Central memory CD8-positive, alpha-beta T cell (primary cell): ENCODE measurements at places on chromosomes 6 and 20.

DNA sequence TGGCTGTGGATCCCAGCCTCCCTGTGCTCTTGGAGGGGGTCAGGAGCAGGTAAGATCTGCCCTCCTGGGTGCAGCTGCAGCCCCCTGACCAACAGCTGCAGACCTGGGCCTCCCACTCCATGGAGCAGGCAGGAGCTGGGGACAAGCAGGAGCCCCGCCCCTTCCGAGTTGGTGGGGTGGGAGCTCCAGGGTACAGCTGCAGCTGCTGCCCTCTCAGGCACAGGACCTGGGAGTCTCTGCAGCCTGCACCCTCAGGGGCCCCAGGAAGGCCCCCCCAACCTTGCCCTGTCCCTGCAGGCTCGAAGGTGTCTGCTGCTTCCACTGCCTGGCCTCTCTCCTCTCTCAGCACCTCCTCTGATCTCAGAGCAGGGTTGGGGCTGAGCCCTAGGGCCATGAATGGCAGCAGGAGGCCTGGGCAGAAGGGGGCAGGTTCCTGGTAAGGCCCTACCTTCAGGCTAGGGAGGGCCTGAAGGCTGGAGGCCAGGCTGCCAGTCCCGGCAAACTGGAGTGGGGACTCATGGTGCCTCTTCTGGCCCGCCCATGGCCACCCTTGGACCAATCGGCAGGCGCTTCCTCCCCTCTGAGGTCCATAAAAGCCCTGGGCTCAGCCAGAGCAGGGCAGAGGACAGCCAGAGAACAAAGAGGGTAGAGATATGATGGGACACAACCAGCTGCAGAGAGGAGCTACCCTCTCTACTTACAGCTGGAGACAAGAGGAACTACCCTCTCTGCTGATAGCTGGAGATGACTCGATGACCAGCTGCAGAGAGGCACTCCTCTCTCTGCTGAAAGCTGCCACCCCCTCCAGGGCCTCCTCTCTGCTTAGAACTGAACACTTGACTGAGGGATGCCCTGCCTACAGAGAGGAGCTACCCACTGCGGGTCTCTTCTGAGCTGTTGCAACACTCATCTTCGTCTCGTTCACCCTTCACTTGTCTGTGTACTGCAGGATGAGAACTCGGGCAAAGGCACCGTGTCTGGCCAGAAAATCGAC, 7.8 kb upstream of the PACSIN1 start:
- no peak for DNase-seq

DNA sequence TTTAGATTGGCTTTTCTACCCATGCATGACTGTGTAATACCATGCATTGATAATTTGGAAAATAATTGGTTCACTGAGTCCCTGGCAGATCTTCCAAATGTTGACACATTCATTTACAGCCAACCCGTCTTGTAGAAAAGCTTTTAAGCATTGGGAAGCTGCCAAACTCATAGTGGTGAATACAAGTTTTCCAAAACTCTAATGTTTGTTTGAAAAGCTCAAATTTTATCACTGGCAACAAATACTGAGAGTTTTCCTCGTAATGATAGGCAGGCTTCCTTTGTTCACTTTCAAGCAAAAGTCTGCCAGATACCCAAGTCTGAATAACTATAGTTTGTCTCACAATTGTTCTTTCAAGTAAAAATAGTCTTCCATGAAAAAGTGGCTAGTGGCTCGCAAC, 143.0 kb downstream of the FIG4 start:
- DNase-seq, result no peak

GRCh38 chr6:73989428-73989827, 293.4 kb downstream of the CD109 start:
- DNase-seq, result no peak

- DNase-seq, result no peak
Measured at GRCh38 chr20:11077226-11077625, 403.4 kb upstream of the JAG1 start.

GRCh38 chr6:110476046-110476849, at the start of gene SLC22A16:
TSS of gene SLC22A16 (minus strand) at chr6:110476613. CDS start at chr6:110476574, 39 bp downstream.
- DNase-seq, result no peak

DNA sequence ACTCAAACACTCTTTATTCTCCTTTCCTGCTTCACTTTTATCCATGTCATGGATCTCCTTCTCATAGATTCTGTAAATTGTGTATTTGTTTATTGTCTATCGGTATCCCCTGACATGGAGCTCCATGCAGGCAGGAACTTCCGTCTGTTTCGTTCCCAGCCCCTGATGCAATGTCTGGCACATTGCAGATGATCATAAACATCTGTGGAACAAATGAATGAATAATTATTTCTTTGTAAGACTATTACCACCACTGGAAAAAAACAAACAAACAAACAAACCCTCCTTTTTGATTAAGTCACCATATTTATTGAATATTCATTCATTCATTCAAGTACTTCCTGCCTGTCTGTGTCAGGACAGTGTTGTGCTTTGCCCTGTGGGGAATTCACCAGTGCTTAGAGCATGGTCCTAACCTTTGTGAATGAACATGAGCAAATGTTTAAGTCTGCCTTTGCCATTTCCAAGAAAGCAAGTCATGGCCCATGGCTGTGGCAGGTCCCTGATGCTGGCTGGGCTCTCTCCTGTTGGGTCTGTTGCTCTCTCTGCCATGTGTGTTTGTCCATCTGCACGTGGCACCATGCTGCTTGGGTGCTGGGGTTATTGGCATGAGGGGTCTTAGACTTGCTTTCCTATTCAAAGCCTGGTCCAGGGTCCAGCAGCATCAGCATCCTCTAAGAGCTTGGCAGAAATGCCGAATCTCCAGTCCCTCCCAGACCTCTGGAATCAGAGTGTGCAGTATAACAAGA, 47.5 kb upstream of the NAA20 start:
- no peak for DNase-seq

DNA sequence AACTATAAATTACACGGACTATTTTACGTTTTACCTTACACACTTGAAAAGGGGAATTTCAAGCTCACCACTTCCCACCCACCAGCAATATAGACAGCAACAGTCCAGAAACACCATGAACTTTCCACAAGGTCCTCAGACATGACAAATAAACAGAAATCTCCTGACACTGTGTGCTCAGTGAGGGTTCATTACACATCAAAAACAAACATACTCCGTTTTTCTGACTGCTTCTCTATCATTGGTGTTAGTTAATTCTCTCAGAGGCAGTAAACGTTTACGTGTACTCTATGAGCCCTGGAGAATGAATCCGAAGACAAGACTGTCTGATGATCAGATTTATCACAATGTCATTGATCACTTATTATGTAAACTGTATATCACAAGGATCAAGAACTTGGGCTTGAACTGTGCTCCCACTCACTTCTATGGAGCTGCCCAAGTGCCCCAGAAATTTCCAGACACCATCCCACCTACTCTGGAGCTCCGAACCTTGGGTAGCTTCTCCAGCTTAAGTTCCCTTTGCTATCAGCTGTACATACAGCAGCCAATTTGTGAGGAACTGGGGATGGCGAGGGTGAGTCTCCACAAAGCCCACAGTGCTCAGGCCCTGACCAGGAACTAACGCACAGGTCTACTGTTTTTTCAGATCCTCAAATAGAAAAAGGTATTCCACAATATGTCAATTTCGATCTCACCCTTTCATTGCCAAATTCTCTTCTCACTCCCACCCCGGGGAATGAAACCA, 86.0 kb downstream of the ALDH8A1 start:
- no peak for DNase-seq

- no peak for DNase-seq
Measured at GRCh38 chr6:121522771-121523386, 87.4 kb downstream of the GJA1 start.

- DNase-seq, result peak; percentile 52
Measured at GRCh38 chr20:36629719-36630681, 16.0 kb downstream of the SLA2 start.

DNA sequence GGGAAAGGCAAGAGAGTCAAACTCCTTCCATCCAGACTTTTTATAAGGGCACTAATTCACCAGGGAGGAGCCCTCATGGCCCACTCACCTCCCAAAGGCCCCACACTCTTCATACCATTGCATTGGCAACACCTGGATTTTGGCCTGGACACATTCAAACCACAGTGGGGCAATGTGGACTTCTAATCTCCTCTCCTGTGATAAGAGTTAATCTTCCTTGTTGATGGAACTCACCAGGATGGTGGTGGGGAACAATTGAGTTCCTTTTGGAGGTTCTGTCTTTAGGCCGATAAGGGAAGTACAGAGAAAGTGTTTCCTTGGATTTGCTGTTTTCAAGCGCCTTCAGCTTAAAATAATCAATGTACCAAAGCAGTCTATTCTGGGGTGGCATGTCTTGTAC, 268.7 kb downstream of the CD83 start:
- no peak for DNase-seq

DNA sequence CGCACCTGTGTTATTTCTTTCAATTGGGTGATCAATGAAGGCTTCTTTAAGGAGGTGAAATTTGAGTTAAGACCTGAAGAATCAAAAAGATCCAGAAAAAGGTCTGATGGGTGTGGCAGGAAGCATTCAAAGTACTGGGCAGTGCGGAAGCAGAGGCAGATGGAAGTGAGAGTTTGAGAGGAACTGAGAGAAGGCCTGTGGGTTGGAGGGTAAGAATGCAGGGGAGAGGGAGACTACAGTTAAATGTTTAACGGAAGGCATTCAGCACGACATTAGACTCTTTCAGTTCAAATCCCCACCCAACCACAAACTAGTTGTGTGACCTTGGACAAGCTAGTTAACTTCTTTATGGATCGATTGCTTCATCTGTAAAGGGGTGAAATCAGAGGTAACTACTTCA, 50.5 kb upstream of the GCM1 start:
- DNase-seq, result no peak

GRCh38 chr6:121664158-121664557, 228.7 kb downstream of the GJA1 start:
- DNase-seq, result no peak

- DNase-seq, result no peak
Measured at GRCh38 chr6:144566868-144567615, 281.9 kb downstream of the UTRN start.

GRCh38 chr6:25777031-25777430, 22.5 kb downstream of the SLC17A4 start:
- DNase-seq, result no peak
